ENCODE measurements at places on chromosomes 3 and 15.

GRCh38 chr15:96331144-96331944, 844 bp downstream of the NR2F2 start:
- peak; percentile 57 for DNase-seq

- DNase-seq = no peak
These were observed 138.1 kb downstream of the GREM1 start for GRCh38 chr15:32855942-32856341.

GRCh38 chr3:45491344-45491743, 103.0 kb downstream of the LARS2 start:
- DNase-seq = no peak

DNA sequence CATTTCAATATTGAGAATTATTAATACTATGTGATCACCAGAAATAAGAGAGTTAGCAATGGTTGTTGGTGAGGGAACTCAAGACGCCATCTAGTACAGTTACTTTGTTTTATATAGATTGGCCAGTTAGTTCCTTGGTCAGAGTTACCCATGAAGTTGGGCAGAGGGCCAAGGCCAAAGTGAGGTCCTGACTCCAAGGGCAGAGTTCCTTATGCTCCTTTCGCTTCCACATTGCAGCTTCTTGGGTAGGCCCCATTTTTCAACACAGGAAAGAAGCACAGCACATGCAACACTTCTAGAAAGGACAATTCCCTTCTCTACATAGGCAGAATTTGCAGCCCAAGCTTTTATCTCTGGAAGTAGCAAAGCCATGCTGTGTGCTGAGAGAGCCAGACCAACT, 178.6 kb downstream of the KCNAB1 start:
- peak; percentile 69 for DNase-seq
